ENCODE measurements at places on chromosomes 12 and 14. TPM values are rescaled to one million over a fixed set of nuclear protein-coding genes. Genes with fewer than 3 reads are reported as not detected.

The OTX2 gene
- total RNA-seq, result not detected

DNA sequence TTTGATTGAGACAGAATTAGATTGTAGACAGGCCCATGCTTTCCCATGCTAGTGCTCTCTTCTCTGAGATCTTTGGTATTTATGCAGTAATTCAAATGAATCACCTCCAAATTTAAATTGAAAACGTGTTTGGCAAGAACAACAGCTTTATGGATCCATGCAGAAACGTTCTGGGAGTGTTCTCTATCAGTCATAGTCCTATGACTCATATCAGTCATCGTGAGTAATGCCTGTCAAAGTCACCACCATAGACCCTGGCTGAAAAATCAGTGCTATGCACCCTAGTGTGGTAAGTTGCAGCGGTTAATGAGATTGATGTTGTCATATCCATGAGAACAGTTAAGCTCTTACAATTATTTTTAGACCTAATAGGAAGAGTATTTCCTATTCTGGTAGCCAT, 90.1 kb upstream of the FOXG1 start:
- DNase-seq, result peak; percentile 50

DNA sequence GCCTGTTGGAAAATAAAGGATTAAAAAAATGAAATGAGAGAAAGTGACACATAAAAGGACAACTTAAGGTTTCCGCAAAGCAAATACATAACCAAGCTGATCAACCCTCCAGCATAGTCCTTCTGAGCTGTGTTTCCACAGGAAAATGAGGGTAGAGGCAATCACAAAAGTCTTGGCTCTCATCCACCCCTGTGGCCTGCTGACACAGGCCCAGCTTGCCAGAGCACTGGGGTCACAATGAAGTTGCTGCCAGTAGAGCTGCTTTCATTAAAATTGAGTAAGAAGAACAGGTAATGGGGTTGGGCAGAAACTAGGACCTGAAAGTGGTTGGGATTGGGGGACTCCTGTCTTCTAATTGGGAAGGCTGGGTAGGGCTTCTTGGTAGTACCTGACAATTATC, 65.9 kb downstream of the RERG start:
- DNase-seq, result no peak

DNA sequence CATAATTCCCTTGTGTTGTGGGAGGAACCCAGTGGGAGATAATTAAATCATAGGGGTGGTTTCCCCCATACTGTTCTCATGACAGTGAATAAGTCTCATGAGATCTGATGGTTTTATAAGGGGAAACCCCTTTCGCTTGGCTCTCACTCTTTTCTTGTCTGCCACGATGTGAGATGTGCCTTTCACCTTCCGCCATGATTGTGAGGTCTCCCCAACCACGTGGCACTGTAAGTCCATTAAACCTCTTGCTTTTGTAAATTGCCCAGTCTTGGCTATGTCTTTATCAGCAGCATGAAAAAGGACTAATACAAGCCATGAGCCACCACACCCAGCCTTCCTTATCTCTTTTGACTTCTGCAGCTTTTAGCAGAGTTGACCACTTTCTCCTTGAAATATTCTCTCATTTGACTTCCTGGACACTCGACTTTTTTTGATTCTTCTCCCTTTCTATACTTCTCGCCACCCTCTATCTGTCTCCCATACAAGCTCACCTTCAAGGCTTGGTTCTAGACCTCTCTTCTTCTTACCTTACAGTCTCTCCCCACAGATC, 2.3 kb downstream of the MTERF2 start:
- no peak for DNase-seq

DNA sequence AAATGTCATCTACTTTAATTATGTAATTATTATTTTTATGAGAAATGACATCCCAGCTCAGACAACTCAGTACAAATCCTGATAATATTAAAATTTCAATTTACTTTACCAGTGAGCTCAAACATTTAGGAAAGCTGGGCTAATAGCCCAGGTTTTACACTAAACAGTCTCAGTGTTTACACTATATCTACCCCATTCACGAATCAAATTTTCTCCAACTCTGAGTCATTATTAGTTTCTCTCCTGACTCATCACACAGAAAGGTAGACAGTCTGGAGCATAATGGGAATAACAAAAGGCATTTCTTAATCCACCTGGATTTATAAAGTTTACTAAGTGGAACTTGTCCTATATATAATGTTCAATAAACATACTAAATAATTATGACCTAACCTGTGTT, 5.7 kb downstream of the PAWR start:
- DNase-seq, result no peak
